ENCODE measurements at places on chromosomes 6 and 20.

DNA sequence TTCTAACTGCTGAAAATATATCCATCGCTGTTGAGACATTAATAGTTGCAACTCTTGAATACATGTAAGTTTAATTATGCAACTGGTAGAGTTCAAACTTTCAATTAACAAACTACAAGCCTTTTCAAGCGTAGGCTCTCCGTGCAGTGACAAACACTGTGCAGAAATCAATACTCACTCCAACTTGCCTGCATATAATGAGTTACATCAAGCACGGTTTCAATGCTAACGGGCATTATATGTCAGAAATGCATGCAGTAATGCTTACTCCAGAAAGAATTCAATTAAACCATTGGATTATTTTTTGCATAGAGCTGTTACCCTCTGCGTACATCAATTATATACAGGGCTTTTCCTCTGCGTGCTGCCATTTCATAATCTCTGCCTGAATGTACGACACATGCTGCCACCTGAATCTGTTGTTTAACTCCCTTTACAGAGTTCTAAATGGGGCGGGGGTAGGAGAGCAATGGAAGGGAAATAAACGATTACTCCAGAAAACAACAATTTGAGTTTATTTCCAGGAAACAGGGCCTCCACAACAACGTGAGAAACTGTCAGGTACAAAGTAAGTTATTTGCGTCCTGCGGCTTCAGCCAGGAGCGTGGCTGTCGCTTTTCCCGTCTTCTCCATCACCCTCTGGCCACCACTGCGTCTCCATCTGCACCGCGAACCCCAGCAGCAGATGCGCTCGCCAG is 1.8 kb downstream of the PTPRK start:
- peak; percentile 20 for DNase-seq

- no peak for DNase-seq
These were observed 7.0 kb downstream of the MUC21 start for GRCh38 chr6:30990422-30991086.

DNA sequence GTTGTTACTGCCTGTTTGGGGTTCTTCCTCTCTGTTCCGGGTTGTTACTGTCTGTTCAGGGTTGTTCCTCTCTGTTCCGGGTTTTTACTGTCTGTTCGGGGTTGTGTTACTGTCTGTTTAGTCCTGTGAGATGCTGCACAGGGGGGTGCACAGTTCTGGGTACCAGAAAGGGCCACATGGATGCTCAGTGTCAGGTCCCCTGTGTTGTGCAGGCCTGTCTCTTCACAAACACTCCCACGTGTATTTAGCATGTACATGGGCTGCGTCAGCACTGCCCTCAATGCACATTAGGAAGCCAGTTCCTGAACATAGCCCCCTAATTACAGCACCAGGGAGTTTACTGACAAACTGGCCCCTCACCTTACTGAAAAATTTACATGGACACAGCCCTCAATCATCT is 118.5 kb downstream of the DLL1 start:
- no peak for DNase-seq

DNA sequence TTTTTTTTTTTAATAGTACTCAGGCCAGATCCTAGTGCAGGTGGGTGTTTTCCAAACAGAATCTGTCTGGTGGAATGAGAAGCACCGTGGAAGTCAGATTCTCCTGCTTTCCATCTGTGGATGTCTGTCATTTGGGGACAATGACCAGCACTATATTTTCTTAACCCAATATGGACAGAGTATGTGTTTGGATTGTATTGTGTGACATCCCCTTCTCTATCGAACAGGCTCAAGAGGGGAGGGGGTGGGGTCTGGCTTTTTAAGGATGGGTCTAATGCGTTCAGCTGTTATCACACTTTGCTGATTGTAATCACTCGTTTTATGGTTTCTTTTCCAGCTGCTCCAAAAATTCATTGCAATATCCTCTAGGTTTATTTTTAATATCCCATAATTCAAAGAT is 197.5 kb upstream of the CEP162 start:
- no peak for DNase-seq

DNA sequence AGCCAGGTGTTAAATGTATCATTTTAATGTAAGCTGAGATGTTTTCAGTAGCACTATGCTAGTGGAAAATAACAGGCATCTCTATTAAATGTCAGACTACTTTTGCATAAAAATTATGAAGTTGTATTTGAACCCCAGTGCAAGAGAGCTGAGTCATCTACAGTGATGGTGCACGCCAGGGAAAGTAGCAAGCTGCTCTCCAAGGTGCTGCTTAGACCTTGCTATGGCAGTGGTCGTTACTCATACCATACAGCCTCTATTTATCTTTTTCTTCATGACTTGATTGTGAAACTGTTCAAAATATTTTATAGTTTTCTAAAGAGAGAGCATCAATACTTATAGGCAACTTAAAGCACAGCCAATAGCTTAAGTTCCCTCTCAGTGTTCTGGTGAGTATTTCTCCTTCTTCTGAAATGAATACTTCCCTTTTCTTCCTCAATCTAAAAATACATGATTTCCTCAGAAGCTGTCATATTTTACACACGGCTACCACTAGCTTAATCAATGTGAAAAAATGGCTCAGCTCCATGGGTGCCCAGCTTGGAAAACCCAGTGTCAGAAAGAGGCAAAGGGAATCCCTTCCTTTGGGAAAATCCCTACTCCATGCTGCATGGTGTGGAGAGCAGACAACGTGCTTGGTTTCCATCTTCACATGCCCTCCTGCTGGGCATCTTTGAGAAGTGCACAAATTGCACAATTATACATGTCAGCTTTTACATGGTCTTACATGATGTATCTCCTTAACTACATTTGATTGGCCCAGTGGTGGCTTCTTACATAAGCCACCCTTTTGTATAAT is 105.6 kb downstream of the ELOVL4 start:
- DNase-seq, result peak; percentile 7

- DNase-seq, result no peak
These were observed 22.3 kb upstream of the TOP1 start for GRCh38 chr20:41006126-41006935.

DNA sequence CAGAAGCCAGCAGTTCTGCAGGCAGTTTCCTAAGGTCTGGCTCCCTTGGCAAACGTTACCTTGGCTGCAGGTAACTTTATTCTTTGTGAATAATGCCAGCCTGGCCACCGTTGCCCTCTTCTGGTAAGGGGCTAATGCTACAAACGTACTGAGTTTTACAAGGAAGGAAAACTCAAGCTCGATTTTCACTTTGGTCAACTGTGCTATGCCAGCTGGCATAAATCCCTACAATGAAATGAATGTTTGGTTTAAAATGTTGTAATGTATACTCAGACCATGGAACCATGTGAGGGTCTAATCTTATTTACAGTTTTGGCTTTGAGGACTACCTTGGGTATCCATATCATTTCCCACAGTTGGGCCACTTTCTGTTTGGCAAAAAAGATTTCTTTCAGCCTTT is 101.4 kb downstream of the SLX4IP start:
- DNase-seq, result peak; percentile 56

- no peak for DNase-seq
These were observed 267.9 kb upstream of the PLN start for GRCh38 chr6:118280210-118280609.

- DNase-seq, result peak; percentile 86
These were observed 82.4 kb upstream of the TAB2 start for GRCh38 chr6:149235130-149235561.

GRCh38 chr6:54516321-54516720 is 208.1 kb downstream of the TINAG start:
- no peak for DNase-seq

GRCh38 chr6:75106426-75106825 is 99.4 kb downstream of the COL12A1 start:
- no peak for DNase-seq

GRCh38 chr20:1034415-1034789 is 32.3 kb upstream of the RSPO4 start:
- DNase-seq, result no peak

DNA sequence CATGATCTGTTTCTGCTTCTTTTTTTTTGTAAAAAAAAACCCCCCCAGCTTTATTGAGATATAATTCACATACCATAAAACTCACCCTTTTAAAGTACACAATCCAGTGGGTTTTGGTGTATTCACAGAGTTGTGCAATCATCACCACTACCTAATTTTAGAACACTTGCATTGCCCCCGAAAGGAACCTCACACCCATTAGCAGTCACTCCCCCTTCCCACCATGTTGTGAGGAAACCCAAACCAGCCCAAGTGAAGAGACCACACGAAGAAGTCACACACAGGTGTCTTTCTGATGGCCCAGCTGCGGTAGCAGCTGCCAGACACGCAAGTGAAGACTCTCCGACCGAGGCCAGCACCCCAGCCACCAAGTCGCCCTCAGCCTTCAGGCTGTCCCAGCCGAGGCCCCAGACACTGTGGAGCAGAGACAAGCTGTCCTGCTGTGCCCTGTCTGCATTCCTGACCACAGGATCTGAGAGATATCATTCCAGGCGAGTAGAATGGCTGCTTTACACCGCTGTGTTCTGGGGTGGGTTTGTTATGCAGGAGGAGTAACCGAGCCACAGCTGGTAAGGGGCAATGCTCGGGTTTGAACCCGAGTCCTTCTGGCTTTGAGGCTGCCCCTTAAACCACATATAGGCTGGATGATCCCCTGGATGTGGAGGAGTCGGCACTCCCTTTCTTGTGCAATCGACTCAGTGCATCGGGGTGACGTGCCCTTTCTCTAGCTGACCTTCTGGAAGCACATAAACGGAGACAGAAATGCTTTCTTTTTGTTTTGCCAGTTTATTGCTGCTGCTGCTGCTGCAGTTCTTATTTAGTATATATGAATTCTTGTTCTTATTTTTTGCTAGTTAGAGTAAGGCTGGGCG is 59.1 kb upstream of the PTPN1 start:
- peak; percentile 63 for DNase-seq

All from astrocyte of the hippocampus (primary cell).